Psoas muscle (tissue), 8 donors: ENCODE measurements at places on chromosomes 5 and 9. TPM values are rescaled to one million over a fixed set of nuclear protein-coding genes. Genes with fewer than 3 reads are reported as not detected.

Gene F12
- not detected for total RNA-seq

Gene TAF11L10
- total RNA-seq: not detected

Gene SPEF2
- total RNA-seq: 0.67 TPM

Gene SOX30
- not detected for total RNA-seq

Gene ROR2
- total RNA-seq: 0.52 TPM

- no peak overlapping the region for H3K27ac ChIP-seq
- peaks cover 7% of the 10 kb centered on the region for H3K4me1 ChIP-seq
- no peak for DNase-seq
- no peak overlapping the region for H3K4me3 ChIP-seq
Observed at GRCh38 chr9:35948901-35949318, 9.0 kb downstream of the OR2S2 start.

GRCh38 chr9:137331929-137332328, 29.9 kb upstream of the NRARP start:
- no peak overlapping the region for H3K4me3 ChIP-seq
- DNase-seq: no peak
- no peaks in the 10 kb centered on the region for H3K27me3 ChIP-seq
- H3K4me1 ChIP-seq: no peaks in the 10 kb centered on the region

GRCh38 chr9:105861972-105862371, 167.6 kb downstream of the TMEM38B start:
- H3K36me3 ChIP-seq: no peaks in the 10 kb centered on the region
- no peak overlapping the region for H3K4me3 ChIP-seq
- H3K4me1 ChIP-seq: no peaks in the 10 kb centered on the region

GRCh38 chr5:17379100-17379951, 118.7 kb upstream of the TAF11L2 start:
- H3K27ac ChIP-seq: no peak overlapping the region
- no peaks in the 10 kb centered on the region for H3K36me3 ChIP-seq
- H3K4me1 ChIP-seq: no peaks in the 10 kb centered on the region
- no peak overlapping the region for H3K4me3 ChIP-seq
- no peak for DNase-seq
- H3K27me3 ChIP-seq: no peaks in the 10 kb centered on the region
